ENCODE measurements at places on chromosomes 7 and 10.

- no peak for DNase-seq
These were observed 152.3 kb upstream of the GPR26 start for GRCh38 chr10:123513870-123514269.

DNA sequence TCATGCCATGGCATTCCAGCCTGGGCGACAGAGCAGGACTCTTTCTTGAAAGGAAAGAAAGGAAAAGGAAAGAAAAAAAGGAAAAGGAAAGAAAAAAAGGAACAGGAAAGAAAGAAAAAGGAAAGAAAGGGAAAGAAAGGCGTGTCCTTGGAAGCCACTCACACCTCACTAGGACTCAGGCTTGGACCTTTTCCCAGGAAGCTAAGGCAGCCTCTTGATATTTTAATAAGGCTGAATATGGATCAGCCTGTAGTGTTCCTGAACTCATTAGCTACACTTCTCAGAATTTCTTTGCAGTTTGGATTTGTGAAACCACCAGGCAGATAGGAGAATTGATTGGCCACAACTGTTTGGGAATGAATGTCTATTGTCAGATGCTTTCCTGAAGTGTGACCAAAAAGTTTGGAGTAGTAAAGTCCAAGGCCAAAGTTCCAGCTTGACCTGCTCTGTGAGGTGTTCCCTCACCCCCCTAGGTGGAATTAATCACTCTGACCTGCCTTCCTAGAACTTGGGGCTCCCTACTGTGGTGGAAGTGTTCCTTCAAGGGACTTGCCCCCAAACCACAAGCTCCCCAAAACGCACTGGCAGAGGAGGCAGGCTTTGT is 7.1 kb upstream of the MALSU1 start:
- DNase-seq: no peak

GRCh38 chr10:34356463-34356862 is 458.6 kb downstream of the PARD3 start:
- no peak for DNase-seq

DNA sequence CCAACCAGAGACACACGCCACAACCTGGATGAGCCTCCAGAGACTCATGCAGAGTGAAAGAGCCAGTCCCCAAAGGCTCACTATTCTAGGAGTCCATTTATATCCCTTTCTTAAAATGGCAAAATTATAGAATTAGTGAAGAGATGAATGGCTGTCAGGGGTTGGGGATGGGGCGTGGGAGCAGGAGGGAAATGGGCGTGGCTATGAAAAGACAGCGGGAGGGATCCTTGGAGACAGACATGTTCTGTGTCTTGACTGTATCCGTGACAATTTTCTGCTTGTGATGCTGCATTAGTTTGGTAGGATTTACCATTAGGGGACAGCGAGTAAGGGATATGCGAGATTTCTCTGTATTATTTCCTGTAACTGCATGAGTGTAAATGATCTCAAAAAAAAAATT is 33.0 kb downstream of the FAM53B start:
- no peak for DNase-seq

GRCh38 chr10:132889556-132889955 is 52.8 kb downstream of the CFAP46 start:
- DNase-seq: no peak

- DNase-seq: no peak
These were observed 14.7 kb downstream of the SRI start for GRCh38 chr7:88205179-88205578.

DNA sequence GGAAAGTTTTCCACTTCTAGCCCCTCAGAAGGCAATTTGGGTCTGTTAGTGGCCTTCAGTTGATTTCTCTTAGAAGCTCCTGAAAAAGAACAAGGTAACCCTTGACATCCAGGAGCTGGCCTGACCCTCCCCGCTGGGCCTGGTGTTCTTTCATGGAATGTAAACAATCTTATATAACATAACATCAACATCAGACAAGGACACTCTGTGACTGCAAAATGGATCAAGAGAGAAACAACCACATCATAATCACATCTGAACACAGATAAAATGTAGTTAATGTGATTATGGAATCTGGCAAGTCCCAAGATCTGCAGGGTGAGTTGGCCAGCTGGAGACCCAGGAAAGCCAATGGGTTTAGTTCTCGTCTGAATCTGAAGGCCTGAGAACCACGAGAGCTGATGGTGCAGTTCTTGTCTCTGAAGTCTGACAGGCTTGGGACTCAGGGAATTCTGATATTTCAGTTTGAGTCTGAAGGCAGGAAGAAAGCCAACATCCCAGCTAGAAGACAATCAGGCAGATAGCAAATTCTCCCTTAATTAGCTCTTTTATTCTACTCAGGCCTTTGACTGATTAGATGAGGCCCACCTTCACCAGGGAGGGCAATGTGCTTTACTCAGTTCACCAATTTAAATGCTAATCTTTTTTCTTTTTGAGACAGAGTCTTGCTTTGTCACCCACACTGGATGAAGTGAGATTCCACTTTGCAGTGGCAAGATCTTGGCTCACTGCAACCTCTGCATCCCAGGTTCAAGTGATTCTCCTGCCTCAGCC is 91.4 kb upstream of the NAMPT start:
- DNase-seq: no peak

DNA sequence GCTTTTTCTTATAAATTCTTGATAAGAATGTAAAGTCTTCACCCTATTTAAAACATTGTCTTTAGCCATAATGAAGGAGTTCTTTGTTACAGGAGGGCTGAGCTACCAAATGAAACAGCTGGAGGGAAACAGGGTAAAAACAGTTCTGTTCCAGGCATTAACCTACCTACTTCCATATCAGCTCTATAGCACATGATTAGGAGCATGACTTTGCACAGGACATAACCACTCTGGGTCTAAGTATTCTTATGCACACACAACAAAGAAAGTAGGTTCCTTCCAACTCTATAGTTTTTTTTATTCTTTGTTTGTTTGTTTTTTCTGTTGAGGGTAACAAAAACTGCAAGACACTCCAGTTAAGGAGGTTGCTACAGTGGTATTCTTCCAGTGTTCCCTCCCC is 52.7 kb downstream of the SCIN start:
- no peak for DNase-seq

GRCh38 chr10:72146071-72146470 is 57.7 kb upstream of the SPOCK2 start:
- DNase-seq: no peak

DNA sequence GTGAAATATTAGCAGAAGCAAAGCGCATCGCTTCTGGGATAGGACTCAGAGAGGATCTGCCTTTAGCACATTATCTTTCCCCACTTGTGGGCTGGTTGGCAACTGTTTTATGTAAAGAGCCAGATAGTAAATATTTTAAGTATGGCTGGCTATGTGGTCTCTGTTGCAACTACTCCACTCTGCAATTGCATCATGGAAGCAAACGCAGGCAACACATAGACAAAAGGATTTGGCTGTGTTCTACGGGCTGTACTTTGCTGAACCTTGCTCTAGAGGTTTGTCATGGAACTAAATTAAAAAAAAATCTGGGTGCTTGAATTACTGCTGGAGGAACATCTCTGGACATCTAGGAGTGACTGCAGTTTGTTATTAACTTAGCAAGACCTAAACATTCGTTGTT is 307.8 kb upstream of the TPK1 start:
- DNase-seq: no peak

GRCh38 chr10:124374535-124375352 is 44.0 kb downstream of the OAT start:
- no peak for DNase-seq

DNA sequence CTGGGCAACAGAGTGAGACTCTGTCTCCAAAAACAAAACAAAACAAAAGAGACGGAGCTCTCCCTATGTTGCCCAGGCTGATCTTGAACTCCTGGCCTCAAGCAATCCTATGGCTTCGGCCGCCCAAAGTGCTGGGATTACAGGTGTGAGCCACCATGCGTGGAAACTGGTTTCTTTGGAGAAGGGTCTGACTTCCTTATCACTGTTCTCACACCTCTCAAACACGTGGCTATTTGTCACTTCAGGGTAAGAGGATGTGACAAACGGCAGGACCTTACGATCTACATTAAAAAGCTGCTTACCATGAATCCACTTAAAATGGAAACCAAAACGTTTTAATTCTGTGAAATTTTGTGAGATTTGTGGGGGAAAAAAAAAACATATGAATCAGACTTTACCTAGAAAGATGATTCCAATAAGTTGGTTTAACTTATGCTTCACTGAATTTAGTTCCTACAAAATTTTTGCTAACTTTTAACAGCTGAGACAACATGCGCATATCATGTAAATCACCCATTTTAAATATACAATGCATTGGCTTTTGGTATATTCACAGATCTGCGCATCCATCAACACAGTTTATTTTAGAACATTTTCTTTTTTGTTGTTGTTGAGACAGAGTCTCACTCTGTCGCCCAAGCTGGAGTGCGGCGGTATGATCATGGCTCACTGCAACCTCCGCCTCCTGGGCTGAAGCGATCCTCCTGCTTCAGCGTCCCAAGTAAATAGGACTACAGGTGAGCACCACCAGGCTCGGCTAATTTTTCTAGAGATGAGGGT is 18.7 kb upstream of the FOXK1 start:
- DNase-seq: no peak

DNA sequence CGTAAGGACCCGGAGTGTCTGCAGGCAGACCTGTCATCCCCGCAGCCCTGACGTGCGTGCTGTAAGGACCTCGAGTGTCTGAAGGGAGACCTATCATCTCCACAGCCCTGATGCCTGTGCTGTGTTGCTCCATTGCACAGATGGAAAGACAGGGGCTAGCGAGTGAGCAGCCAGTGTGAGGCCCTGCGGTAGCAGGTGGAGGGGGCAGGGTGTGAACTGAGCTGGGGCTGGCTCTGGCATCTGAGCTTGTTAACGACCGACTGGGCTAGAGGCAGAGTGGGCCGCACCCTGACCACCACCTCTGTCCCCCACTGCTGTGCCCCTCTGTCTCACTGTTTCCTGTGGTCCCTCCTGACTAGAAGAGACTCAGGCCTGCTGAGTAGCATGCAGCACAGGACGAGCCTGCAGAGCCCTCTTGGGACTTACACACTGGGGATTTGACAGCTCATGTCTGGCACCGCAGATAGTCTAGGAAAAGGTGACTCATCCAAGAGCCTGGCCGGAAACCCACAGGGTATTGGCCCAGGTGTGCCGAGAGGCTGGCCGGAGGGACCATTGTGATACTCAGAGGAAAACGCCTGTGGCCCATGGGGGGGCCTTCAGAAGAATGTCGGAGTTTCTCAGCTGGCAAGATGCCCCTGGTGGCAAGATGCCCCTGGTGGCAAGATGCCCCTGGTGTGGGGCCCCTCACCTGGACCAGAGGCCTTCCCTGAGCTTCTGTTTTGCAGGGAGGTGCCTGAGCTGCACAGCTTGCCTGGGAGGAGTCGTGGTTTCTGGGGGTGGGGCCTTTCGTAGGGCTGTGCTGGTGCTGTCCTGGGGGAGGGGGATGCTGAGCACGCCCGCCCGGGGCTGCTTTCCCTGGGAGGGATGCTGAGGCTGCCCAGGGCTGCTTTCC is 34.3 kb downstream of the INPP5A start:
- no peak for DNase-seq

DNA sequence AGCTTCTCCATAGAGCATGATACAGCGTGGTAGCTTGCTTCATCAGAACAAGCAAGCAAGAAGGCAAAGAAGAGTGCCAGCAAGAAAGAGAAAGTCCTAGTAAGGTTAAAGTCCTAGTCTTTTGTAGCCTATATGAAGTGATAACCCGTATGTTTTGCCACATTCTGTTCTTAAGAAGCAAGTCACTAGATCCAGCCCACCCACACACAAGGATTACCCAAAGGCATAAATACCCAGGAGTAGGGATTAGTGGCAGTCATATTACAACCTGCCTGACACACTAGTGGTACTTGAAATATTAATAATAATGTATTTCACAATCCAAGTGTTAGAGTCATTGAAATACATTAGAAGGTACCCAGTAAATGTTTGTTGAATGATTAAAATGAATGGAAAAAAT is 285.5 kb downstream of the HPSE2 start:
- no peak for DNase-seq

DNA sequence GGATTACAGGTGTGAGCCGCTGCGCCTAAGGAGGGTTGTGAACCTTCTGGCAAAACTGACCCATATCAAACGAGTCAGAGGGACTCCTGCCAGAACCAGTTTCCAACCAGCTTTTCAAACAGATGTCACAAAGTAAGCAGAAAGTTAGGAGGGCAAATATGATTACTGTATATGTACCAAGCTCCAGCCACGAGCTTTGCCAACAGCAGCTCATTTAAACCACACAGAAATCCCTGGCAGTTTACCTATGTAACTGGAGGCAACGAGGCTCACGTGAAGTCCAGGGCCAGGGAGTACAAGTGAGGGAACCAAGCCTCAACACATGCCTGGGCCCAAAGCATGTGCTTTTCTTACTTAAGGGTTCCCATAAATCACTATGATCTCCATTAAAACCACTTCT is 12.5 kb upstream of the DAGLB start:
- DNase-seq: no peak

DNA sequence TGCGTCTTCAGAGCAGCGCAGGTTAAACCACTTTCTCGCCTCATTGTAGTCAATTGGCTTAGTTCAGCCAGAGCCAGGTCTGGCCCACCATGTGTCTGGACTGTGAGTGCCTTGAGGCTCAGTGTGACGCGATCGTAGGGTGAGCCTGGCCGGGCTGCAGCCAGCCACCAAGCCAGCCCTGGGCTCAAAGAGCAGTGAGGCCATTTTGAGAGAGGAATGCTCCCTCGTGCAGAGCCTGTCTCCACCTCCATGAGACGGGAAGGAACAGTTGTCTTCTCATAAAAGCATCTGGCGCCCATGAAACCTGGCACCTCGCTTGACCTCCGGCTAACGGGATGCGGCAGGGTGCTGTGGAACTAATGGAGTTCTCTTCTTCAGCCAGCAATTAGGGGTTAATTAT is 34.5 kb downstream of the LHPP start:
- no peak for DNase-seq

- DNase-seq: no peak
These were observed 128.6 kb downstream of the RNF216 start for GRCh38 chr7:5652829-5653228.

DNA sequence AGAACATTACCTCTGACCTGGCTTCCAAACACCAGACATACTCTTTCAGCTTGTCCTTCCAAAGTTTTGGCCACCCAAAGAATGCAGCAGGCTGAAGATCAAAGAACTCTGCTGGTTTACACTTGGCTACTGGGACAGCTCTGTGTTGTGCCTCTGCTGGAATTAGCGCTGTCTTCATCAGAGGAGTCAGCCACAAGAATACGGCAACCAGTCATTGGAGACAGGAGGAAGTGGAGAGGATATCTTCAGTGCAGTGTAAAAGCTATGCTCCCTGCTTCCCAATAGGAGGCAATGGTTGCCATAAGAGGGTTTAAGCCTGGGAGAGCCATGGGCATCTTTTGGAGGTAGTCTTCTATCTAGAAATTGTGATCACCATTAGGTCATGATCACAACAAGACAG is 126.7 kb upstream of the WNT16 start:
- DNase-seq: no peak

GRCh38 chr10:92575961-92576360 is 2.1 kb upstream of the IDE start:
- no peak for DNase-seq

- no peak for DNase-seq
These were observed 692.6 kb downstream of the SUGCT start for GRCh38 chr7:40827222-40828085.

- no peak for DNase-seq
These were observed 1.5 kb upstream of the C10orf95 start for GRCh38 chr10:102452672-102453340.

- DNase-seq: no peak
These were observed 5.0 kb upstream of the PRKAR1B start for GRCh38 chr7:732094-732541.

- no peak for DNase-seq
These were observed 3.7 kb upstream of the CALU start for GRCh38 chr7:128735436-128735835.
